ENCODE measurements at places on chromosomes 7 and 10. TPM values are rescaled to one million over a fixed set of nuclear protein-coding genes. Genes with fewer than 3 reads are reported as not detected.

Gene CD36
- not detected for total RNA-seq

Gene CFAP70
- 0.70 TPM for total RNA-seq

Gene SNX13
- total RNA-seq, result 23.8 TPM

Gene SPRN
- total RNA-seq, result not detected

DNA sequence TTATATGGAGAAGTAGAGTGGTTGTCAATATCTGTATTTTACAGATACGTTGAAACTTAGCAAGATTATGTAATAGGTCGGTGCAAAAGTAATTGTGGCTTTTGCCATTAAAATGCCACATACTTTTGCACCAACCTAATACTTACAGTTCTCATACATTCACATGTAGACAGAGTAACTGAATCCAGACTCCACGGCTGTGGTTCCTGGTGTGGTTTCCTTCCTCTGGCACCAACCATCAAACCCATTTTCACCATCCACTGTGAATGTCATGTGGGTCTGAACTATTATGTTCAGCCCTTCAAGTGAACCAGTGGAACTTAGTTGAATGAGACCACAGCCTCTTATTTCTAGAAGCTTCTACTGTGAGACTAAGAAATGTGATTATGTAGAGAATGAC is 31.5 kb upstream of the SLIT1 start:
- peaks cover 36% of the 10 kb centered on the region for H3K4me1 ChIP-seq
- no peak overlapping the region for H3K4me3 ChIP-seq
- H3K36me3 ChIP-seq, result peaks cover 21% of the 10 kb centered on the region
- H3K27ac ChIP-seq, result peak overlapping the region; percentile 65

- peaks cover 13% of the 10 kb centered on the region for H3K4me1 ChIP-seq
- no peak overlapping the region for H3K4me3 ChIP-seq
- peak overlapping the region; percentile 79 for H3K27ac ChIP-seq
- H3K36me3 ChIP-seq, result no peaks in the 10 kb centered on the region
- DNase-seq, result peak; percentile 21
Measured at GRCh38 chr7:130009848-130010688, 41.1 kb downstream of the ZC3HC1 start.

- no peak overlapping the region for H3K27ac ChIP-seq
- no peaks in the 10 kb centered on the region for H3K27me3 ChIP-seq
- no peak for DNase-seq
- no peaks in the 10 kb centered on the region for H3K36me3 ChIP-seq
- H3K4me3 ChIP-seq, result no peak overlapping the region
Measured at GRCh38 chr10:105585753-105586152, 944.7 kb downstream of the SORCS3 start.

DNA sequence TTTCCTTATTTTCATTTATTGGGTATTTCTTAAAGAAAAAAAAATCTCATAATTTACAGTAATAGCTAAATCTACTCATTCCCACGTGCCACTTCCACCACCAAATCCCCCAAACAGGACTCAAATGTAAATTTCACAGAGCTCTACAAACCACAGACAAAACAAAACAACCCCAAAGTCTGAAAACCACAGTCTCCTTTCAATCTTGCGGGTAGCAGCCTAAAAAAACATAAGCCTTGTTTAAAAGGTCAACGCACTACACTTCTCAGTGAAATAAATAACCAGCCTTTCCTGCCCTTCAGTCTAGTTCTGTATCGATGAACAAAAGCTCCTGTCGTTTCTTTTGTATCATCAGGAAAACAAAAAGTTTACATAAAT is 121.8 kb upstream of the AFAP1L2 start:
- H3K4me1 ChIP-seq, result peaks cover 57% of the 10 kb centered on the region
- peak overlapping the region; percentile 86 for H3K4me3 ChIP-seq
- H3K27ac ChIP-seq, result peak overlapping the region; percentile 92
- H3K27me3 ChIP-seq, result no peaks in the 10 kb centered on the region
- peaks cover 31% of the 10 kb centered on the region for H3K36me3 ChIP-seq
- no peak for DNase-seq

- no peaks in the 10 kb centered on the region for H3K36me3 ChIP-seq
- no peaks in the 10 kb centered on the region for H3K27me3 ChIP-seq
- no peak for DNase-seq
- H3K4me3 ChIP-seq, result no peak overlapping the region
- no peak overlapping the region for H3K27ac ChIP-seq
Measured at GRCh38 chr10:129626796-129627435, 159.9 kb downstream of the MGMT start.

DNA sequence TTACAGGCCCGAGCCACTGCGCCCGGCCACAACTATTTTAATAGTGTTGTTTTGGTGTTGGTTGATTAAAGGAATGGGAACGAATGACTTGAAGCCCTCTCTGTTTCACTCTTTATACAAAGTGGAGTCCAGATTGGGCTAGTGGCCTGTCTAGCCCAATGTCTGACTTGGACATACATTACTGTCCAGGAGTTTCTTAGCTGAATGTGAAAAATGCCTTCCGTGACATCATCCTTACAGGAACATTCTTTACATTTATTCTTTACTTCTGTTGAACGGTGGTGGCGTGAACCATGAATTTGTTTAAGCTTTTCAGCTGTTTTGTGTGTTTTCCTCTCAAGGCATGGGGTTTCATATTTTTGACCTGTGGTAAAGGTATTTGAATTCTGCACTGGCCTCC is 67.9 kb downstream of the DAGLB start:
- no peaks in the 10 kb centered on the region for H3K27me3 ChIP-seq
- no peak for DNase-seq
- peaks cover 69% of the 10 kb centered on the region for H3K4me1 ChIP-seq
- no peak overlapping the region for H3K4me3 ChIP-seq
- H3K27ac ChIP-seq, result peak overlapping the region; percentile 16
- H3K36me3 ChIP-seq, result peaks cover 36% of the 10 kb centered on the region

DNA sequence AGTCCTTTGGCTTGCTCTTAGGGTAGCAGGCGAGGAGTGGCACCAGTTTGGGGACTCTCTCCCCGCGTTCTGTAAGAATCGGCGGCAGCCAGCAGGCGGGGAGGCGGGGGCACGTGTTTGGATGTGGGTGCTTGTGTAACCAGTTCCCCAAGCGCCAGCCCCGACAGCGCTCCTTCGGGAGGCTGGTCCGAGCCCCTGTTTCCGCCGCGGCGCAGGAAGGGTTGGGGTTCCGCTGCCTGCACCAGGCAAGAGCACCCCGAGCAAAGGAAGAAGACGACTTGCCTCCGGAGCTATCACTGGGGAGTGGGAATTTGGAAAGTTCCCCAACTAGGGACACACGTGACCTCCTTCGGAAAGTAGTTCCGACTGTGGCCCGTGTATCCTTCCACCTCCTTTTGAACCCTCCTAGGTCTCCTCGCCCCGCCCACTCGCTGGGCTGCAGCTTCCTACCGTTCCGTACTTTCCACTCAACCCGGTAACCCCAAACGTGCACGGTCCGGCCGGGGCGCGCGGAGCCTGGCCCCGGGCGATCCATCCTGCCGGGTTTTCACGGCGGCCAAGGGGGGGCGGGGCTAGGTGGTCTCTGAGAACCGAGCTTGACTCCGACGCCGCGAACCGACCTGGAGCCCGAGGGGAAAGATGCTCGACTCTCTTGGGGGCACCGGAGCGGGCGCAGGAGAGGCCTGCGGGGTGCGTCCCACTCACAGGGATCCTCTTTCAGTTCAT is 1.2 kb downstream of the KLLN start:
- peaks cover 29% of the 10 kb centered on the region for H3K4me1 ChIP-seq
- peak overlapping the region; percentile 93 for H3K27ac ChIP-seq
- peak overlapping the region; percentile 92 for H3K4me3 ChIP-seq
- no peaks in the 10 kb centered on the region for H3K27me3 ChIP-seq
- peaks cover 25% of the 10 kb centered on the region for H3K36me3 ChIP-seq
- DNase-seq, result peak; percentile 95

GRCh38 chr10:14391342-14391741 is 60.6 kb upstream of the FRMD4A start:
- H3K27me3 ChIP-seq, result peaks cover 48% of the 10 kb centered on the region
- no peak overlapping the region for H3K4me3 ChIP-seq
- peaks cover 17% of the 10 kb centered on the region for H3K4me1 ChIP-seq
- no peaks in the 10 kb centered on the region for H3K36me3 ChIP-seq

- H3K27ac ChIP-seq, result no peak overlapping the region
- no peaks in the 10 kb centered on the region for H3K36me3 ChIP-seq
- no peak for DNase-seq
- no peaks in the 10 kb centered on the region for H3K4me1 ChIP-seq
- H3K27me3 ChIP-seq, result no peaks in the 10 kb centered on the region
- no peak overlapping the region for H3K4me3 ChIP-seq
Measured at GRCh38 chr10:131770946-131771633, 129.7 kb upstream of the PPP2R2D start.
